ENCODE measurements at places on chromosomes 3 and 15.

GRCh38 chr15:39246523-39246922 is 334.4 kb upstream of the THBS1 start:
- DNase-seq, result no peak

GRCh38 chr3:43405888-43406642 is 119.7 kb downstream of the SNRK start:
- DNase-seq, result no peak

DNA sequence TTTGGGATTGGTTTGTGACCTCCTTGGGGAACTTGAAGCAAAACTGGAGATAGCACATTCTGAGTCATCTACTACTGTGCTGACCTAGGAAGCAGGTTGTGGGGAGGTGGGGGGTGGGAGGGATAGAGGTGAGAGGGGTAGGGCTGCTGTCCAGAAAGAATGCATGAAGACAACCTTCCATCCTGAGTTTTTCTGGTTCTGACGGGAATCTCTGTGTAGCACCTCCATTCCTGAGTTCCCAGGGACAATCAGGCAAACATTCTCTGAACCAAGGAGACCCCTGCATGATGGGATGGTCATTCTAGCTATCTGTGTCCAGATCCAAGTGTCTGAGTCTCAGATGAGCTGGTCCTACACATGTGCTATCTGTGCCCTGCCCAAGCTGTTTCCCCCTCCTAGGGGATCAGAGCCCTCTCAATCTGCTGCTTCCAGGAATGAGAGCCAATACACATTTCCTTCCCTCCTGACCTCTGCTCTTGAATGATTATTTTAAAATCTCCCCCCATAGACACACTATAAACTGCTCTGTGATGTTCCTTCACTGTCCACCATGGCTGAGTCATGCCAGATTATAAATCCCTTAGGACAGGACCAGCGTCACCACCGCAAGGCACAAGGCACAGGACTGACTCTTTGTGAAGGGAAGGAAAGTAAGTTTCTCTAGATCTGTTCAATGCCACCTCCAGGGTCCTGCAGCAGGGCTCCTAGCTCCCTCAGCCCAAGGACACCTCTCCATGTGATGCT is 2.2 kb upstream of the CD276 start:
- DNase-seq, result no peak

DNA sequence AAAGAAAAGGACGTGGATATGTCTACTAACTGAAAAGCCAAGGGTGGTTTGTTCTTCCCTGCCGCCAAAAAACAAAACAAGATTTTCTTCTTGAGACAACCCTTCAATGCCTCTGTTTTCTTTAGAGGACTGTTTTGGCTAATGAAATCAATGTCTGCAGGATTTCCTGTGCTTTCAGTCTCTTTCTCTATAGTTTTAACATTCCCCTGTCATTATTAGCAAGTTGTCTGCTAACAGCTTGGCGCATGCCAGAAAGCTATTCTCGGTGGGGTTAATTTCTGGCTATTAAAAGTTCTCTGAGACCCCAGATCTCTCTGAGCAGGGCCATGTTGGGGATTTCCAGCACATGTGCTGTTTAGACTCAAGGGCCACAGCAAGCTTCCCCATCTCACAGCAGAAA is 56.7 kb downstream of the ITPR1 start:
- DNase-seq, result no peak

GRCh38 chr3:181969925-181970324 is 258.2 kb downstream of the SOX2 start:
- DNase-seq, result no peak

GRCh38 chr3:6287088-6287875 is 573.6 kb upstream of the GRM7 start:
- DNase-seq, result no peak

GRCh38 chr15:42084465-42085235 is 9.7 kb downstream of the PLA2G4D start:
- peak; percentile 65 for DNase-seq

DNA sequence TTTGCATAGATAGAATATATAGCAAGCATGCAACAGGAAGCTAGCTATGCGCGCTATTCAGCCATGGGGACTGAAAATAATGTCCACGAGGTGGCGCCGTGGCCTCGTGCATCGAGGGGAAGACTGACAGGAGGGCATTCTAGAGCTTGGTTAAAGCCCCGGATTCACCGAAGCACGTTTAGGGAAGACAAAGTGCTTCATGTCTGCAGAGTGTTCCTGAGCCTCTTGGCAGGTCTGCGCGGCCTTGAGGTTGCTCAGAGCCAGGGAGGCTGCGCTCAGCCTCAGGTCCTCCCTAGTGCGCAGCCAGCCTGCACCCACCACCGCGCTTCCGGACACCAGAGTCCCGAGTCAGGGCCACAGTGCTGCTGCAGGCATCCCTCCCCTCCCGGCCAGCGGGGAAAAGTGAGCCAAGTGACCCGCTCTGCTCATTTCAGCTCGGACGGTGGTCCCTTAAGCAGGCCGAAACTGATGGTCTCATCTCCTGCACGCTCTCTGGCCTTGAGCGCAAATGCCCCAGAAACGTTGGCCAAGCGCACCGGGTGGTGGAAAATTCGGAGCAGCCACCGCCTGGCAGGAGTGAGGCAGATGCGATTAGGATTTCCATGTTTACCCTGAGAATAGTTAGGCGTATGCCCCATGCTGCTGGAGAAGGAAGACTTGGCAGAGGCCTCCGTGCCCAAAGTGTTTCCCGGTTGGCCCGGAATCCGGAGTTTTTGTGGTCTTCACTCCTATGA is 24.8 kb downstream of the GABRA5 start:
- DNase-seq, result peak; percentile 82

DNA sequence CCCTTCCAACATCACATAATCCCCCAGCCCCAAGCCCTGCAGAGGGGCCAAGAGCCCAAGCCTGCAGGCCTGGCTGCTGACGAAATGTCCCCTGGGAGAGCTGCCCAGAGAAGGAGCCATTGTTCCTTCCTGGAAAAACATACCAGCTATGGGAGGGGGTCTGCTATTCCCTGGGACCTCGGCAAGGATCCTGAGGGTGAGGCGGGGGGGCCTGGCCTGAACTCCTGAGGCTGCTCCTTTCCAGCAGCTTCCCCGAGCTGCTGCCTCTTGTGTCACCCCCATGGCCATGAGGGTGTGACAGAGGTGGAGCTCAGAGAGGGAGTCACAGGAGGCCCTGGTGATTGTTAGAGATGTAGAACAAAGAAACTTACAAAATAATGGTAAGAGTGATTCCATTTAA is 12.9 kb downstream of the LOXL1 start:
- DNase-seq, result no peak

DNA sequence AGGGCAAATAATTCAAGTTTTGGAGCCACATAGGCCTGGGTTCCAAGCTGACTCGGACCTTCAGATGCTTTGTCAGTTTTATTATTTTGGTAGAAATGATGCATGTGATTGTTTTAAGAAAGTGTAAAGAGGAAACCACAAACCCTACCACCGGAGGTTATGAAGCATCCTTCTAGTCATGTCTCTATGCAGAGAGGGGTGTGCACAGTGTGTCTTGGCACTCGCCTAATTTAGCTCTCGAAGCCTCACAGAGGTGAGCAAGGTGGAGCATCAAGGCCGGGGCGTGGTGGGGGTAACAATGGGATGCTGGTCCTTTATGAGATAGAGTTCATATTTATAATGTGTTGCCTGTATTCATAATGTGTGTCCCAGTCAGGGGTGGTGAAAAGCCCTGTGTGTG is 63.7 kb upstream of the SMAD6 start:
- no peak for DNase-seq

DNA sequence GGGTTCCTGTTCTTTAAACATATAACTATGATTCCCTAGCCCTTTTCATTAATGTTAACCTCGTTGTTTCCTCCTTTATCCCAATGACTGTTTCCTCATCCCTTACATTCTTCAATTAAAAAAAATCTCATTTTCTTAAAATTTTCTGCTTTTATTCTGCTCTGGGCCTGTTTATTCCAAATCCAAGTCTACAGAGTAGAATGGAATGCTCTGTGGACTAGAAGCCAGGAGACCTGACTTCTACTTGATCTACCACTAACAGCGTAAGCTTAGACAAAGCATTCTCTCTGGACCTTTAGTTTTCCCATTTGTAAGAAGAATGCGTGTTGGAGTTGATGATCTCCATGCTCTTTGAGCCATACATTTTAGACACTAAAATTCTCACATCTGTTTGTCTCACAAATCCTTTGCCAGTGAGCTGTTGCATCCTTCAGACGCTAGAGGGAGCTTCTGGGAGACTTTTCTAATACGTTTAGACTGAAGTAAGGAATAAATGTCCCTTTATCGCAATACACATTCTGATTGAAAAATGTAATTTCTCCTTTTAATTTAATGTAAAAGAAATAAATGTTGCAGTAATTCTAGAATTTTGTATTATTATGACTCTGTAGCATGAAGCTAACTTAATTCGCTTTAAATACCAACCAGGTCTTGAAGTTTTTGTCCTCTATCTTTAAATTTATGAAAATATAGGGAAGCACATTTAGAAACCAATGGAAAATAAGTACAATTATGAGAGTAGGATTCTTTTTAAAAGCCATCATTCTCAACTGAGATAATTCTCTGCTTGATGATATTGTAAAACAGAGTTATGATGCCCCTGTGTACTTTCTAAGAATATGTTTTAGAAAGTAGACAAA is 21.7 kb upstream of the GMNC start:
- DNase-seq, result peak; percentile 54

- DNase-seq, result no peak
These were observed 52.3 kb downstream of the WNT5A start for GRCh38 chr3:55434789-55435188.

GRCh38 chr3:22939349-22939748 is 263.8 kb upstream of the UBE2E2 start:
- DNase-seq, result no peak
